ENCODE measurements at places on chromosomes 7 and 10.

- DNase-seq, result no peak
Observed at GRCh38 chr7:6416516-6417145, 31.1 kb downstream of the DAGLB start.

- DNase-seq, result peak; percentile 97
Observed at GRCh38 chr7:99504603-99505323, at the start of gene ZKSCAN5. ZKSCAN5 (plus strand) TSS chr7:99504662; CDS start chr7:99506045, 1,383 bp downstream.

DNA sequence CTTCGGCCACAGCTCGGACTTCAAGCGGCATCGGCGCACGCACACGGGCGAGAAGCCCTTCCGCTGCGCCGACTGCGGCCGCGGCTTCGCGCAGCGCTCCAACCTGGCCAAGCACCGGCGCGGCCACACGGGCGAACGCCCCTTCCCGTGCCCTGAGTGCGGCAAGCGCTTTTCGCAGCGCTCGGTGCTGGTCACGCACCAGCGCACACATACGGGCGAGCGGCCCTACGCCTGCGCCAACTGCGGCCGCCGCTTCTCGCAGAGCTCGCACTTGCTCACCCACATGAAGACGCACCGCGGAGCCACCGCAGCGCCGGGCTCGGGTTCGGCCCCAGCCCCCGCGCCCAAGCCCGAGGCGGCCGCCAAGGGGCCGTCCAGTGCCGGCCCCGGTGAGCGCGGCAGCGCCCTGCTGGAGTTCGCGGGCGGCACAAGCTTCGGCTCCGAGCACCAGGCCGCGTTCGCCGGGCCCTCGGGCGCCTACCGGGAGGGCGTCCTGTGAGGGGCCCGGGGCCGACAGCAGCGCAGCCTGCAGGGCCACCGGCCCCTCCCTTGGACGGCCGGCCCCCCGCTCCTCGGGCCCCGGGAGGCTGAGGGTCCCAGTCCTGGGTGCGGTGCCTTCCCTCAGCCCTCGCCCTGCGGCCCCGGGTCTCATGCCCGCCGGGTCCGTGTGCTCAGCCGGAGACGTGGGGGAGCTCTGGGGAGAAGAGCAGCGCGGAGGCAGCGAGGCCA lies 17.2 kb downstream of the ZNF316 start:
- DNase-seq, result no peak

DNA sequence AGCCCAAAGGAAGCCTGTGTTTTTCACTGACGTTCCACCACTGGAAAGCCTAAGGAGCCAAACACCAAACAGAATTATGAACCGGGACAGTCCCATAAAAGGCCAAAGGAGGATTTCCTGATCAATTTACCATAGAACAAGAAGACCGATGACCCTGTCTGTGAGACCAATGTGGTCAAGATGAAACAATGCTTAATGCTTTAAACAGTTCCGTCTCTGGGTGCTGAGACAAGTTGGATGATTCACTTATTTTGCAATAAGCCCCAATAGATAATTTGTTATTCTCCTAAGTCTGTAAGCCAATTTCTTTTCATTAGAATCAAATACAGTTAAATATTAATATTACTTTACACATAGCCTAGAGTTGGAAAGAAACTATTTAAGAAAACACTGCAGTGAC lies 134.9 kb downstream of the MICU1 start:
- no peak for DNase-seq

- DNase-seq, result no peak
Observed at GRCh38 chr10:3931224-3931623, 146.2 kb upstream of the KLF6 start.

GRCh38 chr7:155788616-155789000 lies 23.7 kb downstream of the SHH start:
- no peak for DNase-seq

GRCh38 chr10:118804262-118804773 lies 49.5 kb upstream of the CACUL1 start:
- no peak for DNase-seq
